NCI-H2107 (cell line): ENCODE measurements at places on chromosomes 7 and 10.

- DNase-seq: no peak
Observed at GRCh38 chr7:80498481-80499349, 13.1 kb downstream of the GNAT3 start.

- DNase-seq: peak; percentile 15
Observed at GRCh38 chr7:86784765-86785164, 141.1 kb downstream of the GRM3 start.

DNA sequence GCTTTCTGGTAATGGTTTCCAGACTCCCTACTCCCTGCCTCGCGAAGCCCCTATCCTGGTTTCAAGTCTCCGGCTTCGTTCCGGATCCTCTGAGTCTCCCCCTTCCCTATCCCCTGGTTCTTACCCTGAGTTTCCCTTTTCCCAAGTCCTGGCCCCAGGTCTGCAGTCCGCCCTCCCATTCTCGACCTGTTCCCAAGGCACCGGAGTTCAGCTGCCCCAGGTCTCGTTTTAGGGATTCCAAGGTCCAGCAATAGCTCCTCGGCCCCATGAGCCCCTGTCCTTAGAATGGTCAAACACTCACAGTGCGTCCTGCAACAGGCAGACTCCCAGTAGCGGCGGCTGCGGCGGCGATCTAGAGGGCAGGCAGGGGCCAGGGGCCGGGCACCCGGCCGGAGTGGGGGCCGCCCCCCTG is 274 bp downstream of the PITX3 start:
- DNase-seq: no peak

- no peak for DNase-seq
Observed at GRCh38 chr7:1938788-1939433, 268.8 kb downstream of the ELFN1 start.

GRCh38 chr7:45196374-45196773 is 38.8 kb downstream of the RAMP3 start:
- no peak for DNase-seq

GRCh38 chr10:59814878-59815277 is 61.6 kb upstream of the MRLN start:
- no peak for DNase-seq

GRCh38 chr10:33315891-33316290 is 18.6 kb downstream of the NRP1 start:
- no peak for DNase-seq

- no peak for DNase-seq
Observed at GRCh38 chr10:124998624-124999291, 56.8 kb downstream of the ZRANB1 start.

- no peak for DNase-seq
Observed at GRCh38 chr7:157483515-157483914, 146.7 kb downstream of the DNAJB6 start.

- DNase-seq: no peak
Observed at GRCh38 chr7:155371884-155372781, 74.5 kb downstream of the INSIG1 start.

GRCh38 chr10:32207544-32207943 is 139.4 kb downstream of the EPC1 start:
- DNase-seq: no peak

GRCh38 chr10:1788401-1788800 is 51.1 kb upstream of the ADARB2 start:
- DNase-seq: no peak

DNA sequence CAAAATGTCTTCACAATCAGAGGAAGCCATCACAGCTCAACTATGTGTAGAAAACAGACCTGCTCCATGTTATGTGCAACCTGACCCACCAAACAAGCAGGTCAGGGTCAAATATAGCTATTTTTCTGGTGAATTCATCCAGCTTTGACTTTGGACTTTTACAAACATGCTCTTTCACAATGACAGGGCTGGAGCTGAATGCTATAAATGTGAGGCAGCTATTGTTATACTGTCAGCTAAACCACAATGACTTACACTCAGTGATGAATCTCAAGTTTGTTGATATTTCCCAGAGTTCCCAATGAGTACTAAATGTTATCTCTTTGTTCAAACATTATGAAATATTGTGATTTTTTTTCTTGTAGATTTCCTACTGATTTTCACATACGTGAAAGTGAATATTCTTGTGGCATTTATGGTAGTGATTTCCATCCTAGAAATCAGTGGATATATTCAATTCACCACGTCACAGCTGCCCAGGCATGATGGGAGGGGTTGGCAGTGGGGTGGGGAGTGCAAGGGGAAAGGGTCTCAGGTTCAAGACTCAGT is 2.5 kb upstream of the ITIH2 start:
- no peak for DNase-seq

GRCh38 chr7:17965603-17966002 is 25.3 kb upstream of the SNX13 start:
- no peak for DNase-seq

GRCh38 chr7:87411186-87411585 is 64.3 kb downstream of the ABCB4 start:
- no peak for DNase-seq

DNA sequence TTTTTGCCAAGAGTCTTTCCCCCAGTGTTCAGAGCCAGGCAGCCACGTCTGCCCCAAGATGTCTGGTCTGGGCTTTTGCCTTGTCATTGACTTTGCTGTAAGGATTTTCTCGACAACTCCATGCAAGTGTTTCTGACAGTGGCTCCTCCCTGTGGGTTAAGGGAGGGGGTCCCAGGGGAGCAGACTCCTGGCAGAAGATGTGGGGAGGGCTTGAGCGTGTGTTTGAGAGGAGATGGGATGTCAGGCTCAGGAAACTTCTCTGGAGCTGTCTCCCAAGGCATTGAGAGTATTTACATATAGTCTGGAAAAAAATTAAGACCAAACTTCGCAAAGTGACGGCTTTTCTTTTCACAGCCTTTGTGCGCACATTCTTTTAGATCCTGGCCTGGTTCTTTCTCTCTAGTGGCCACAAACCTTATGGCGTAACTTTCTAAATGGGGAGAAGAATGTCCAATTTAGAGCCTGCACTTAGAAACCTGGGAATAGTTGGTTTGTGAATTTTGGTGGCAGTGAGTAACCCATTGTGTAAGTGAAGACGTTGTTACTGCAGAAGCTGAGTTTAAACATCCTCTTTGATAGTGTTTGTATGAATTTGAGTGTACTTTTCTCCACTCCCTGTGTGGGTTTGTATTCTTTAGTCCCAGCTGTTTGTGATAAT is 201.5 kb downstream of the LRMDA start:
- no peak for DNase-seq

- DNase-seq: no peak
Observed at GRCh38 chr10:26499426-26499825, 61.3 kb downstream of the APBB1IP start.

- no peak for DNase-seq
Observed at GRCh38 chr7:71237945-71238344, 106.0 kb downstream of the GALNT17 start.

DNA sequence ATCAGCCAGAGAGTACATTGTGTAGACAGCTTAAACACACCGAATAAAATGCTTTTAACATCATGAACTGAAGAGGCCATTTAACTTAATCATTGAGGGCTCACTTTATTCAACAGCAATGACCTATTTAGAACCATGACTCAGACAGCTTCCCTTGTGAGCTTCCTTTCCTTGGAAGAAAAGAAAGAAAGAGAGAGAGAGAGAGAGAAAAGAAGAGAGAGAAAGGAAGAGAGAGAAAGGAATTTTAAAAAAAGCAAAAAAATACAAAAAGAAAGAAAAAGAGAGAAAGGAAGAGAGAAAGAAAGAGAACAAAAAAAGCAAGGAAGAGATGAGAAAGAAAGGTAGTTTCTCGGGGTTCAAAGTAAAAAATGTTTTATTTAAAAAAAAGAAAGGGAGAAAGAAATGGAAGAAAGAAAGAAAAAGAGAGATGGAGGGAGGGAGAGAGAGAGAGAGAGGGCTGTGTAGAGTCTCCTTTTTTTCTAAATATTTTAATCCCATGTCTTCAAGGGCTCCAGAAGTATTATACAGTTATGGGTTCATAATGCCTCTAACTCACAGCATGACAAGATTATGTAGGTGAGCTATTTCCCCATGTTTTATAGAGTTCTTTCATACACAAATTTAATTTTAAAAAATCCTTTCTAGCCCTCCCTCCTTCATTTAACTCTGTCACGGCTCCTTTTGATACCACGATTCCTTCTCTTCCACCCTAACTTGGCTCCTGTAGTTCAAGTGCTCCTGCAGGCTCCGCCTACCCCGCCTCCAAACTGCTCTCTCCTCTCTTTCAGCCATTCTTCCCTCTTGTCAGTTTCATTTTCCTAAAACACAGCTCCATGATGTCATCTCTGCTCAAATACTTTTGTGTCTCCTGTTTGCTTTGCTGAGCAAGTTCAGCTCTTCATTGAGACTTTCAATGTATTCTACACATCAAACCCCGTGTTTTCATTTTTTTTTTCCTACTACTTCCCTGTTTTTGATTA is 85.5 kb downstream of the PRTFDC1 start:
- peak; percentile 12 for DNase-seq

- no peak for DNase-seq
Observed at GRCh38 chr7:107830420-107830819, 27.4 kb upstream of the SLC26A3 start.

DNA sequence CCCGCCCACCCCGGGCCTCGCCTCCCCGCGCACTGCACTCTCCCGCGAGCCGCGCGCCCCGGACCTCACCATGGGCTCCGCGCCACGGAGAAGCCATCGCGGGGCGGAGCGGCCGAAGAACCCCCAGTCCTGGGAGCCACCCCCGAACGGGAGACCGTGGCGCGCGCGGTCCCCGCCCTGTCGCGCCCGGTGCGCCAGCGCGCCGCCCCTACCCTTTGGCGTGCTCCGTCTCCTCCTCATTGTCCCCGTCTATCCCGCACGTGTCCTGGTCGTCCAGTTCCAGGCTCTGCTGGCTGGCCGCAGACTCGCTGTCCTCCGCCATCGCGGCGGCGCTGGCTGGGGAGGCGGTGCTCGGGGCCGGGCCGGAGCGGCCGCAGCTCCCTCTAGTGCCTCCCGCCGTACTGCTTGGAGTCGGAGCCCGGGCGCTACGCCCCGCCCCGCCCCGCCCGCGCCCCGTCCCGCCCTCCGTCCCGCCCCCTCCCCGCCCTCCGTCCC is at the start of gene NMT2:
NMT2 (minus strand) TSS at position 403 of the 495 bp plus-strand sequence; CDS start at position 322, 81 bp downstream.
- peak; percentile 75 for DNase-seq

GRCh38 chr7:102192790-102193189 is 93.9 kb upstream of the SH2B2 start:
- DNase-seq: no peak

DNA sequence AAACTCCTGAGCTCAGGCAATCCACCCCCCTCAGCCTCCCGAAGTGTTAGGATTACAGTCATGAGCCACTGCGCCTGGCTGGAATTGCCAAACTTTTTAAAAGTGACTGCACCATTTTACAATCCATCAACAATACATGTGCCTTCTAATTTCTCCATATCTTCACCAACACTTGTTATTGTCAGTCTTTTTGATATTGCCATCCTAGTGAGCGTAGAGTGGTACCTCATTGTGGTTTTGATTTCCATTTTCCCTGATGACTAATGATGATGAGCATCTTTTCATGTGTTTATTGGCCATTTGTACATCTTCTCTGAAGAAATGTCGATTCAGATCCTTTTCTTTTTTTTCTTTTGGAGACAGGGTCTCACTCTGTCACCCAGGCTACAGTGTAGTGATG is 21.7 kb upstream of the STRIP2 start:
- no peak for DNase-seq

DNA sequence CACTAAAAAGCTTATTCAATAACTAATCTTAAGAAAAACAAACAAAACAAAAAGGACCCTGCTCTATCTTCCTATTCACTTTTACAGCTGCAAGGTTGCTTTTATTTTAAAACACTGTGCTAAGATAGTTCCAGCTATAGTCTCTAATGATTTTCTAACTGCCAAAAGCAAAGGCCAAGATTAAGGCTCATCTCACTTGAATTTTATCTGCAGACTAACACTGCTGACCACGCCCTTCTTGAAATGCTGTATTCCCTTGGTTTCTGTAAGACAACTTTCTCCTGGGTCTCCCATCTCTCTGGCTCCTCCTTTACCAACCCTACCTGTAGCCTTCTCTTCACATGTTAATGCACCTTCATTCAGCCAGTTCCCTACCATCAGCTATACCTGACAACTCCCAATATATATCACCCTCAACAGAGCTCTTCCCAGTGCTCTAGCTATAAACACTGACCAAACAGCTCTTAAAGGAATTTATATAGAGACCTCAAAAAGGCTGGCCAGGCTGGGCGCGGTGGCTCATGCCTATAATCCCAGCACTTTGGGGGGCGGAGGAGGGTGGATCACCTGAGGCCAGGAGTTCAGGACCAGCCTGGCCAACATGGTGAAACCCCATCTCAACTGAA is 11.7 kb downstream of the SRPK2 start:
- DNase-seq: no peak

DNA sequence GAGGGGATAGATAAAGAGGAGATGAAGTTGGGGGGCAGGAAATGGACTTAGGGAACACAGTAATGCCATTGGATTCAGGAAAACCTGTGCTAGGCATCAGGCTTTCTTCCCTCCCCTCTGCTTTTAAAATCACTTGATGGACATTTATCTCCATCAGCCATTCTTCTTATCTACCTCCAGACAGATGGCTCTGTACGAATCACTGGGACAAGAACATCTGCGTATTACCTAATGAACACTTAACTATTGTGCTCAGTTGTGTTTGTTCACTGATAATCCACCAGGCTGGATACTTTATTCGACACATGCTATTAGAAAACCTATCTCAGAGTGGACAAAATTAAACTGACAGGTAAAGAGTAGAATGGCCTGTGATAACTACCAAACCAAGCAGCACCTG is 40.0 kb downstream of the TNKS2 start:
- DNase-seq: no peak

GRCh38 chr7:93015779-93016481 is 101.8 kb downstream of the SAMD9 start:
- no peak for DNase-seq

- DNase-seq: no peak
Observed at GRCh38 chr7:40279991-40280390, 145.2 kb downstream of the SUGCT start.

- no peak for DNase-seq
Observed at GRCh38 chr10:111221682-111222480, 145.1 kb downstream of the ADRA2A start.

DNA sequence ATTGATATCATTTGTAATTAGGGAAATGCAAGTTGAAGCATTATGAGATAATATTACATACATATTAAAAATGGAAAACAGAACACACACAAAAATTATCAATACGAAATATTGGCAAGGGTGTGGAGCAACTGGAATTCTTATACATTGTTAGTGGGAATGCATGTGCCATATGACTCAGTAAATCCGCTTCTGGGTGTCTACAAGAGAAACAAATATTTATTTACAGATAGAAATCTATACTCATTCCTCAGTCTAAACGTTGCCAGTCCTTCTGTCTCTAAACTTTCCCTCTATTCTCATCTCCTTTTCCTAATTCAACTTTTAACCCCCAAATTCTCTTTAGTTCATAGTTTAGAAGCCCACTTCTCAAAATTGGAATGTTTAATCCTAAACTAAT is 170.4 kb upstream of the LRRTM3 start:
- no peak for DNase-seq

DNA sequence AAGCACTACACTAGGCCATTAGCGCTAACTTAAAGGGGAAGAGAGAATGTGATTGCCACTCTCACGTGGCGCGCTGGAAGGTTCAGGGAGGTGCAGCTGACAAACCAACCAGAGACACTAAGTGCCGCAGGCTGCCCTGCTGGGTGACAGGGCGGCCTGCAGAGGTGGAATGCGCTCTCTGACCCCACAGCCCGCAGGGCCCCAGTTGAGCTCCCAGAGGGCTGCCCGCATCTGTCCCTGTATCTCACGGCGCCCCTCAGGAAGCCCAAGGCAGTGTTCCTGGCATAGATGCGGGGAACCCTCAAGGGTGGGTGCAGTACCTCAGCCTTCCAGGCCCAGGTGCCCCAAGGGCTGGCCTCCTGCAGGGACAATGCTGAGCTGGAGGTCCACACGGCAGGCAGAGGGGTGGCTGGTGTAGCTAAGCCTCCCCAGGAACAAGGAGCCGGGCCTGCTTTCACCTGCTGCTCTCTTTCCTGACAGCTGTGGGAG is 66.6 kb downstream of the CALML3 start:
- DNase-seq: no peak
